ENCODE measurements at places on chromosomes 7 and 10.
A peak's percentile ranks its signal among the peaks of the same experiment; 100 is the strongest.

- DNase-seq = peak; percentile 12
These were observed 51.7 kb downstream of the ADCY1 start for GRCh38 chr7:45625714-45626440.

DNA sequence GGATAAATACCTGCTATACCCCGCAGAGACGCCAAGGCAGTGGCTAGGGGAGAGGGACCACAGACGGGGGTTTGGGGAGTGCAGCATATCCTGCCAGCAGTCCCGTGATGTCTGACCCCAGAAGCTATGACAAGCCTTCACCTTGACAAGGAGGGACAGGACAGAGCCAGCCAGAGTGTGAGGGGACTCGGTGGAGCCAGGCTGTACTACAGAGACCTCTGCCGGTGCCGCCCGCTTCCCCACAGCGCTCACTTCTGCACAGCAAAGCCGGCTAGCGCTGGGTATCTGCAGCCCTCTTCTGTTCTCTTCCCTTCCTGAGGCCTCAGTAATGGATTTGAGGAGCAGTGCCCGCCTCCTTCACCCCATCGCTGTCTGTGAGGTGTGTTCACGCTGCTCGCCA lies 47.0 kb upstream of the PFKP start:
- no peak for DNase-seq

DNA sequence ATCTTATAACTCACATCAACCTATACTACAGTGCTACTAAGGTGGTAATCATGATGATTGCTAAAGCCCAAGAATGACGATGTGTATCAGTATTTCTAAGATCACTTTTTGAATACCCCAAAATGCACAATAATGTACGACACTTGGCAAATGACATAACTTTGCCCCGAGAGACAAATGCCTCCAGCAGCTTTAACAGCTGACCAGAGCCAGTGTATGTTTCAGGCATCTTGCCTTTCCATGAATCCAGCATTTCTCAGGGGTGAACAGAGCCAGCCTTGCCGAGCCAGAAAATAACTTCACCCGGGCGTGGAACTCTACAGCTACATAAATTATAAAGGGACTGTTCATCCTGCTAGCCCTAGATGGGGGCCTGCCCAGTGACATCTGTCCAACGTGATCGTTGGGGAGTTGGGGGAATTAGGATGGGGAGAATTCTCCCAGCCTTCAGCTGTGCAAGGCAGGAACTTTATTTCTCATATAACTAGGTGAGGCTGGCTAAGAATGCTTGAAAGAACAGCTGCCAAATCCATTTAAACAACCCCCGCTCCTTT lies 1.8 kb downstream of the IGFBP3 start:
- DNase-seq = no peak

DNA sequence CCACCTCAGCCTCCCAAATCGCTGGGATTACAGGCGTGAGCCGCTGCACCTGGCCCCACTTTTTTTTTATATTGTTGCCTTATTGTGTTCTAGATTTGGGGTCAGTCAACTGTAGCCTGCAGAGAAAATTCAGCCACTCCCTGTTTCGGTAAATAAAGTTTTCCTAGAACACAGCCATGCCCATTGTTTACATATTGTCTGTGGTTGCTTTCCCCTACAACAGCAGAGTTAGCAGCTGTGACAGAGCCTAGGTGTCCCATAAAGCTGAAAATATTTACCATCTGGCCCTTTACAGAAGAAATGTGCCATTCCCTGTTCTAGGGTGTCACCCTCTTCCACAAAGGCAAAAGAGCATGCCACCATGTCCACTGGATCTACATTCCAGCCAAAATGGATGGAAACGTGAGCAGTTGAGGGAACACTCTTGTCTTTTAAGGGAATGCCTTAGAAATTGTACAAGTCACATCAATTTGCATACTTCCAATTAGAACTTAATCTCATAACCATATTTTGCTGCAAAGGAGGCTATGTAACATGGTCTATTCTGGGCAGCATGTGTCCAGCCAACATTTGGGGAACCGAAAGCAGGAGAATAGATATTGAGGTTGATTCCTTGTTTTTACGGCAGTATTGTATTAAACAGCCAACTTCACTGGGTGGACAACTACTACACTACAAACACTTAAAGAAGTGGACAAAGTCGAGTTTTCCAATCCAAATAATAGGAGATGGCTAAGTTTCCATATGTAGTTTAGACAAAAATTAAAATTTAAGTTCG lies 11.0 kb upstream of the BLVRA start:
- no peak for DNase-seq

DNA sequence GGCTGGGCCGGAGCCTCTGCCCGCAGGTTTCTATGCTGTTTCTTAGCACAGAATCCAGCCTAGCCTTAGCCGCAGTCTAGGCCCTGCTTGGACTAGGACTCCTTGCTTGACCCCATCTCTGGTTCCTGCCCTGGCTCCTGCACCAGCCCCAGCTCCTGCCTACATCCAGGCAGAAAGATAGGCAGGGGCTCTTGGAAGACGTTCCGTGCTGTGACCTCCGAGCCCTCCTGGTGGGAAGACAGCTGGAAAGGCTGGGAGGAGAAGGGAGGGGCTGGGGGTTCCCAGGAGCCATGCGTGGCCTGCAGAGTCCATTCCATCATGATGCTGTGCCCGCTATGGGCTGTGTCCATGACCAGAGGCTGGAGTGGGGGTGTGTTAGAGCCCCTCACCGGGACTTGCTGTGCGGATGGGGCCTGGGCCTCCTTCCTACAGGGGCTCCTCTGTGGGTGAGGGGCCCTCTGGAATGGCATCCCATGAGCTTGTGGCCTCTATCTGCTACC lies 26.2 kb downstream of the RAMP3 start:
- DNase-seq = no peak

- no peak for DNase-seq
These were observed 223.5 kb downstream of the DNAJB6 start for GRCh38 chr7:157560258-157560654.

DNA sequence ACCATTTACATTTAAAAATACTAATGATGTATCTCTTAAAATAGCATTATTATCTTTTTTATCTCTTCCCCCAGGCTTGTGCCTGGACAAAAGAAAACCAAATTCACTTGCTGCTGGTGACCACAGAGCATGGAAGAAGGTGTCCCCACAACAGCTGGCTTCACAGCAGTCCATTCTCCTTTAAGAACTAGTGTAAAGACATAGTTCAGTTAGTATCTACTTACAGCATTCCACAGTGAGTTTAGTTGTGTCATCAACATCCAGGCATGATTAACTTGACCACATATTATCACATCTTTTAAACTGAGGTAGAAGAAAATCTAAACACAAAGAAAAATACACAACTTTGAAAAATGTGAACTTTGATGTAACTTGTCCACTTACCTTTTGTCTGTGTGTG lies 55.0 kb downstream of the LRRC17 start:
- peak; percentile 42 for DNase-seq

DNA sequence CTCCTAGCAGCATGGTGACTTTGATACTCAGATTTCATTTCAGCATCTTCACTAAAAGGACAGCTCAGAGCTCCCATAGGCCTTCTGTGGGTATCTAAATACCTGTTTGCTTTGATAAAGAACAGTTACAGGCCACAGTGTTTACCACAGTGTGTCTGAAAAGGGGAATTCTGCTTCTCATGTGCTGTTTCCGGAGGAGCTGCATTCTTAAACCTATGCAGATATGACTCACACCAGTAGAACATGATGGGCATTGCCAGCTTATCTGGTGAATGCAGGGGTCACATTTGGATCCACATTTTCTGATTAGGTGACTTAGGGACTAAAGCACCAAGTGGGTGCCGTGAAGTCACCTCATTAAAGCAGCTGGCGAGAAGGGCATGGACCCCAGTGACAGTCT lies 52.6 kb downstream of the TRRAP start:
- DNase-seq = no peak

DNA sequence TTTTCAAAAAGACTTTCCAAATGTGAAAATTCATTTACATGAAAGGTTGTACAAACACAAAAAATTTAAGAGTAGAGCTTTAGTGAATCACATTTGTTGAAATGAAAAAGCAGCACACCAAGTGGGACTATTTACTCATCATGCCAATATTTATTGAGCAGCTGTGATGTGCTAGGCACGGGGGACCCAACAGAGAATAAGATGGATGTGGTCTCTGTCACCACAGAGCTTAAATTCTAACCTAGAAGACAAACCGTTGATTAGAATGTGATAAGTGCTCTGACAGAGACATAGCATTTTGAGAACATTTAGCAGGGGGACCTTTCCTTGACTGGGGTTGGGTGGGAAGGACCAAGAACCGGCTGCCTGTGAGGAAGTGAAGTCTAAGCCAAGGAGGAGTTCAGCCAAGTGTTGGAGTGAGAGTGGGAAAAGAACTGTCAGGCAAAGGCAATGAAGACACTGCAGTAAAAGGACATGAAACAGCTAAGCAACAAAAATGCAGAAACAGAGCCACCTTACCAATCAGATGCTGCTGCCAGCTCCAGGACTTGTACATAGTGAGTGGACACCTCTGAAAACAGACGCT lies 19.1 kb downstream of the ADAM12 start:
- no peak for DNase-seq

GRCh38 chr7:107744345-107744750 lies 406 bp downstream of the CBLL1 start:
- no peak for DNase-seq

DNA sequence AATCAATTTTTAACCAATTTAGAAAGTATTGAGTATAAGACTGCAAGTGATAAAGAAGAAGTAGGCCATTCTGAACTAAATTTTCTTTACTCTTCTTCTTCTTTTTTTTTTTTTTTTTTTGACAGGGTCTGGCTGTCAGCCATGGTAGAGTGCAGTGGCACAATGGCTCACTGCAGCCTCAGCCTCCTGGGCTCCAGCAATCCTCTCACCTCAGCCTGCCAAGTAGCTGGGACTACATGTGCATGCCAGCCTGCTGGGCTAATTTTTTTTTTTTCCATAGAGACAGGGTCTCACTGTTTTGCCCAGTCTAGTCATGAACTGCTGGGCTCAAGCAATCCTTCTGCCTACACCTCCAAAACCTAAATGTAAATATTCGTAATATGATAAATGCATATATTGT lies 63.2 kb downstream of the DGKB start:
- no peak for DNase-seq

DNA sequence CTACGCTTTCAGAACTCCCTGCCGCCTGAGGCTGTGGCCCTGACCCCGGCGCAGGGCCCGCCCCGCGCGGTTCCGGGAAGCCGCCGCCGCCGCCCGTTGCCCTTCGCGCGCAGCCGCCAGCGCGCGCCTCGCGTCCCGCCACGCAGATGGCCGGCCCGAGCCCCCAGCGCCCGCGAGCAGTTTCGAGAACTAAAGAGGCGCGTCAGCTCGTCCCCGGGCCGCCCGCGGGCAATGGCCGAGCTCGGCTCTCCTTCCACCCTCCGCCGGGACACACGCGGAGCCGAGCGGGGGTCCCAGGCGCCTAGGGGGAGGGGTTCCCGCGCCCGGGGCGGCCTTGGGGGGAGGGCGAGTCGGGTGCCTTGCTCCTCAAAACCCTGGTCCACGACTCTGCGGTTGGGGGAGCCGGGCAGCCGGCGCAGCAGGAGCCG lies 1.8 kb downstream of the HNRNPF start:
- peak; percentile 50 for DNase-seq

DNA sequence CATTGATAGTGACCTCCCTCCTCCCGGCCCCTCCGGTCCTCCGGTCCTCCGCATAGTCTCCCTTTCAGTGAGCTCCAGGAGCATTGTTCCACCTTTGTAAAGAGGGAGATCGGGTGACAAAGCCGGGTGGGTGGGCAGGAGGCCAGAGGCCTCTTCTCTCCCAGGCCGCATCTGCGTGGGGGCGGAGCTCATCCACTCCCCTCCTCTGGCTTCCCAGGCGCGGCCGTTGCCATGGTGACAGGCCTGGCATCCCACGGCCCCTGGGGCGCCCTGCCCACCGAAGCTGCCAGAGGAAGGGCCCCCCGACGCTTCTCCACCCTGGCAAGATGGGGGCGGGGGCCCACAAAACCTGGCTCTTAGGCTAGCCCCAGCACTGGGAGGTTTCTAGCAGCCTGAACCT lies 4.4 kb upstream of the FZD9 start:
- no peak for DNase-seq

DNA sequence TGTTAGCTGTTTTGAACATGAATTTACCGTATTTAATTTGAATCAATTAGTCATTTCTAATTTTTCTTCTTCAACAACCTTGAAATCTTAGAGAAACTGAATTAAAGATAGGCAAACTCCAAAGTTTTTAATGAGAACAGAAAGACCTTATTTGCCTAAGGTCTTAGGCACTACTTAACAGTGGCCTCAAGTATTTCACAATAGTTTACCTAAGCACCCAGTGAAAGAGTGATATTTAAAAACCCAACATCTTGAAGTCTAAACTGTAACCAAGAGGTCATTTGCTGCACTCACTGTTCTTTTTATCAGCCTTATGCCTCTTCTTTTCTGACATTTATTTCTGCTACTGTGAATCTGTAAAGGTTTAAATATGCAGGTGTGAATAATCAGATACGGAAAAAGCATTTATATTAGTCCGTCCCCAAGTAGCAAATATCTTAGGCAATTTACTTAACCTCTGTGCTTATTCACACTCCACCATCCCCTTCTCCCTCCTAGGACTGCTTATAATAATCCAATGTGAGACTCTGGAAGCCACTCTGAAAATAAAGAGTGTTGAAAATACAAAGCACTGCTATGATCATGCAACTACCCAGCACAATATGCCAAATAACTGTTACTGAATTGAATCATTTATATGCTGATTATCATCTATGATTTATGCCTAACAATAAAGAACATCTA lies 105.7 kb downstream of the ELAPOR2 start:
- DNase-seq = no peak
